ENCODE measurements at places on chromosomes 12 and 14.

DNA sequence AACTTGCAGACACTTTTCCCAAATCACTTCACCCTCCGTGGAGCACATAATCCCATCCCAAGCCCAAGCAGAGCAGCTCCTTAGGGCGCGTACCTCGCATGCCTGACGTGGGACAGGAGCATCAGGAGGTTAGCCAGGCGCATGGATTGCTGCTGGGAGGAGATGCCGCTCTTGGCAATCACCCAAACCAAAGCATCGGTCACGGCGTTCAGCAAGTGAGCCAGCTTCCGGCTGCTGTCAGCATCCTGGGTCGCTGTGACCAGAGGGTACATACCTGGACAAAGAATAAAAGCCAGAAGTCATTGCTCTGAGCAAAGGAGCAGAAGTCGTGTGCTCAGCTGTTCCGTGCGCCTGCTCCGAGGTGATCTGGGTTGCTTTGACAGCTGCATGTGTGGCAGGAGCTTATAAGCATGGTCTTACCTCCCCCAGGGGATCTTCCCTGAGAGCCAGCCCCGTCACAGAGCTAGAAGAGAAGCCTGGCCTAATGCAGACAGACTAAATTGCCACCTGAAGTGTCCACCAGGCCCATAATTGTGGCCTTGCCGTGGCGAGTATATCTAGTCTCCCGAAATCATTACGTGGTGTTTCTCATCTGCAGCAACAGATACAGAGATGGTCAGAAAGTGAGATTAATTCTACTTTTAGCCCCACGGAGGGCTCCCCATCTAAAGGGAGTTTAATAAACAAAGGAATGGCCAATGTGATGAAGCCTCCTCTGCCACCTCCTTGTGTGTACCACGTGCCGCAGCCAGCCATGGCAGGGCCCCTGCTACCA is 59.1 kb downstream of the ESR2 start:
- DNase-seq = no peak

DNA sequence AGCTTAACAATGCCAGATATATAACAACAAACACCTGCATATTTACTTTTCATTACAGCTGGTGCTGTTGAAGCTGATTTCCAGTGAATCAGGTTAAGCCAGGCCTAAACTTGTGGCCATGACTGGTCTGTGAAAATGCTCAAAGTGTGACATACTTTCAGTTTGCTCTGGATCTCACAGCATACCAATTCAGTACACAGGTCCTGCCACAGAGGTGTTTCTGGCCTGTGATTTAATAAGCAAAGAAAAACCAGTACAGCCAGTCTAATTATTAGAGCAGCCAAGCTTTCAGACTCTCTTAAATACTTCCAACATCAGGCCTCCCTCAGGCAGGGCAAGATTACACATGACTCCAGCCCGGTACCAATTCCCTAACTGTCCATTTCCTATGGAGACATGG is 27.4 kb upstream of the TMCC3 start:
- DNase-seq = no peak

- DNase-seq = no peak
Measured at GRCh38 chr14:53401646-53402045, 248.5 kb upstream of the DDHD1 start.

DNA sequence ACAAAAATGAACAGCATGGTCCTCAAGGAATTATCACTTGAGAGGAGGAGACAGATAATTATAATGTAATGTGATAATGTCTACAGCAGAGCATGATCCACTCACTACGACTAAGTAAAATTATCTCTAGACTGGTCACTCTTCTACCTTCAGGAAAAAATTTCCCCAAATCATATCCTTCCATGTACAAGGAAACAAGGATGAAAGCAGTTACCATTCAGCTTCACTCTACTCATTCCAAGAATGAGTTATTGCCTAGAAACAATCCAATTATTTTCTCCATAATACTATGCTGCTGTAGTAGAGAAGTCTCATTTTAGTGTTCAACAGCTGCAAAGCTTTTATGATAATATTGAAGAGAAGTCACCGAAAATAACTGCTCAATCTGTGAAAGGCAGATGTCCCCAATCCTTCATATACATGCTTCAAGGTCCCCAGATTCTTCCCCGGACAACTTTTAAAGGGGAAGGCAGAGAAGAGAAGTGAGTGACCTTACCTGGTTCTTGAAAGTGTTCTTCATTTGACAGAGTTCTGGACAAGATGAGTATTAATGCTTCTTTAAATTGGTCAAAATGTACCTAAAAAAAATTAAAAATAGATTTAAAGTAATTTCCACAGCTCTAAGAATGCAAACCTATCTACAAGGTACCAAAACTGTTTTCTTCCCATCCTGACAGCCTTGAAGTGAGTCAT is 24.6 kb downstream of the NIN start:
- DNase-seq = no peak

- no peak for DNase-seq
Measured at GRCh38 chr12:88518863-88519403, 61.3 kb downstream of the KITLG start.

DNA sequence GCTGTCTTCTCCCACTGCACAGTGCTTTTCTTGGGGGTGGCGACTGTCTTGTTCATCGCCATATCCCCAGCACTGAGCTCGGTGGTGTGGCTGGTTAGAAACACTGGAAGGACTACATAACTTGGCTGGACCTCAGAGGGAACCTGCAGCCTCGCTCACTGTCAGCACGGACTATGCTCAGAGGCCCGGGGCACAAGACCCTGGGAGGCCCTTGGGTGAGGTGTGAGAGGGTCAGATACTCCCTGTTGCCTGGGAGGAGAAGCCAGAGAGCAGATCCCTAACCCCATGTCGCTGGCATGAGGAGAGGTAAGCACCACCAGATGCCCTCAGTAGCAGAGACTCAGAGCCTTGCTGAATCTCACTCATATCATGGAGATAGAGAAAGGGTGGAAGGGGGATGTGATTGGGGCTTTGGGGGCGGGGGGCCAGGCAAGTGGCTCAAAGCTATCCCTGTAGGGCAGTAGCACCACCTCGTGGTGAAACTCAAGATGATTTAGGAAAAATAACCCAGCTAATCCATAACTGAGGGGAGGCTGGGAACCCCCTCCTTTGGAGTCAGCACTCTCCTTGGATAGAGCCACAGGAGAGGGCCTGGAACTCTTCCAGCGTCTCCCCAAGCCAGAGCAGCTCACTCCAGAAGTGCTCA is 18.7 kb upstream of the HDAC7 start:
- no peak for DNase-seq

DNA sequence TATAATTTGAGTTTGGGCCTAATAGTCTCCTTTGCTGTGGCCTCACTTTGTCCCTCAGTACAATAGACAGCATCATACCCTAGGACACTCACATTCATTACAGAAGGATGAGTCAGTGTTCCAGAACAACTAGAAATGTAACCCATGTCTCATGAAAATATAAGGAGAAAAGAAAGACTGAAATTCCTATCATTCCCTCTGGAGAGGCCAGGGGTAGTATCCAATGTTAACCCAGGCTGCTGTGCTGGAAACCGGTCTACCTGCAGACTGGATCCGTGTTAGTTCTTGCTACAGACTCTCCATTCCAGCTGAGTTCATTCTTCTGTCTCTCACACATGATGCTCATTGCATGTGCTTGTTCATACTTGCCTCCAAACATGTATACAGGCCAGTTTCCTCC is 75.8 kb upstream of the HOXC13 start:
- DNase-seq = no peak

DNA sequence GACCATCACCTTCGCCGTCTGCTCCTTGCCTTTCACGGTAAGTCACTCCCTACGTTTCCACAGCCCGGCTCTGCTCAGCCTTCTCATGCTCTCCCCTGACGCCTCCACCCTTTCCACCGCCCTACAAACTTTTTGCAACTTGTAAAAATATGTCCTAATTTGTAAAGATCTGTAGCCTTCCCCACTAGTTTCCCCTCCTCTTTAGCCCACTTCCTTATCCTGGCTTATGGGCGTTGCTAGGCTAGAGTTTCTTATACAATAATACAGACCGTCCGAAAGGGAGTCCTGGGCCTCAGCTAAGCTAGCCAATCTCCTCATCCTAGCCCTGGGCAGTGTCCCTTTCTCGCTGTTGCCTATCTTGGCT is 1.2 kb downstream of the PTGER2 start:
- no peak for DNase-seq

- no peak for DNase-seq
Measured at GRCh38 chr14:37279818-37280217, 82.1 kb downstream of the MIPOL1 start.

Measured in AG04449 (cell line).